ENCODE measurements at places on chromosomes 16 and 17. TPM values are rescaled to one million over a fixed set of nuclear protein-coding genes. Genes with fewer than 3 reads are reported as not detected.

GRCh38 chr17:17151055-17151454 is 55.1 kb downstream of the PLD6 start:
- DNase-seq, result no peak

GRCh38 chr16:84881702-84882521 is 62.1 kb downstream of the CRISPLD2 start:
- DNase-seq, result no peak

- DNase-seq, result no peak
These were observed 6.3 kb upstream of the FCSK start for GRCh38 chr16:70448075-70448474.

The CTU2 gene
- total RNA-seq, result 36.6 TPM

The KRTAP9-8 gene
- not detected for total RNA-seq

- DNase-seq, result no peak
These were observed 7.9 kb downstream of the FNDC8 start for GRCh38 chr17:35129154-35129972.

The DNAAF1 gene
- 0.43 TPM for total RNA-seq
